Trophoblast cell (in vitro differentiated cells and primary cell): ENCODE measurements at places on chromosomes 2 and 18.

- DNase-seq, result no peak
Measured at GRCh38 chr18:23336101-23336500, 117.0 kb upstream of the RIOK3 start.

DNA sequence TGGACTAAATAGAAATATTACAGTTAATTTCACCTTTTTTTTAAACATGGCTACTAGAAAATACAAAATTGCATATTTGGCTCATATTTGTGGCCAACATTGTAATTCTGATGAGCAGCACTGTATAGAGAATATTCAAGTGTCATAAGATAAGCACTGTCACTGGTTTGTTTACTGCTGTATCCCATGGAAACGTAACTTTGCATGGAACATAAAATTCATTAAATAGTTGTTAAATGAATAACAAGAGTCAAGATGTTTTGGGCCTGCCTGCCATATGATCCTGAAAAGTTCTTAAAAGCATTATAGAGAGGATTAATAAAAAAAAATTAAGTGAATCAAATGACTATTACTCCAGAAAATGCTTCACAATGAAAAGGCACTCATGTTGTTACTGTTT lies 763.7 kb upstream of the CRIM1 start:
- no peak for DNase-seq

- DNase-seq, result no peak
Measured at GRCh38 chr2:22136446-22136845, 1012.7 kb downstream of the TDRD15 start.

DNA sequence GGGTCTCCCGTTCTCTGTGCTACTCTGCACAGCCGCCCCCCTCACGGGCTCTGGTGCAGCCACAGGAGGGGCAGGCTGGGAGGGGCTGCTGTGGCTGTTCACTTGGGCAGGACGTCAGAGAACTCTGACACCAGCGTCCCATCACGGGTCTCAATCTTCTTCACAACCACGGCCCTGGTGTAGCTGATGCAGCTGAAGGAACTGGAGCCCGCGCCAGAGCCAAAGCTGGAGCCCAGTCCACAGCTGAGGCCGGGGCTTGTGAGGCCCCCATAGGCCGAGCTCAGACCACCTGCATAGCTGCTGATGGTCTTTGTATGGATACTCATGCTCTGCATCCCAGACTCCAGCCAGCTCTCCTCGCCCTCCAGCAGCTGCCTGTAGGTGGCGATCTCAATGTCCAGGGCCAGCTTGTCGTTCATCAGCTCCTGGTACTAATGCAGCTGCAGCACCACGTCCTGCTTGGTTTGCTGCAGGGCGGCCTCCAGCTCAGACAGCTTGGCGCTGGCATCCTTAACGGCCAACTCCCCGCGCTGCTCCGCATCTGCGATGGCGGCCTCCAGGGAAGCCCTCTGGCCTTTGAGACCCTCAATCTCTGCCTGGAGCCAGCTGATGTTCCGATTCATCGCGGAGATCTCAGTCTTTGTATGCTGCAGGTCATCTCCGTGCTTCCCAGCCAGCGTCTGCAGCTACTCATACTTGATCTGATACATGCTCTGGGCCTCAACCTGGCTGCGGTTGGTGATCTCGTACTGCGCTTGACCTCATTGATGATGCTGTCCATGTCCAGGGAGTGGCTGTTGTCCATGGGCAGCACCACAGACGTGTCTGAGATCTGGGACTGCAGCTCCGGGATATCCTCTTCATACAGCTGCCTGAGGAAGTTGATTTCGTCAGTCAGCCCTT lies 7.4 kb upstream of the DUSP19 start:
- peak; percentile 73 for DNase-seq

DNA sequence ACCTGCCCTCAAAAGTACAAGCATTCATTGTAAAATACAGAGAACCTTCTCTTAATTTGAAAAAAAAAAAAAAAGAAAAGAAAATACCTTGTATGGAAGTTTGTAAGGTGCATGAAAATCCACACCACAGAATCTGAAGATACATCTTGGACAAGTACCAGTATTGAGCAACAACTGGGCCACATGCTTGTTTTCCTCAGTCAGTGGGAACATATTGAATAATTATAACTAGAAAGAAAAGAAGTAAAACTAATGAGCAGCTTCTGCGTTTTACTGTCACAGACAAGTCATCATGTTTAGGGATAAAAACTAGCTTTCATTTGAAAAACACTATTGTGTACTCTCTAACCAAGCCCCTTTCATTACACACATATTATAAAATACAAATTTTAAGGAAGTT lies 5.8 kb upstream of the PEX13 start:
- DNase-seq, result no peak

DNA sequence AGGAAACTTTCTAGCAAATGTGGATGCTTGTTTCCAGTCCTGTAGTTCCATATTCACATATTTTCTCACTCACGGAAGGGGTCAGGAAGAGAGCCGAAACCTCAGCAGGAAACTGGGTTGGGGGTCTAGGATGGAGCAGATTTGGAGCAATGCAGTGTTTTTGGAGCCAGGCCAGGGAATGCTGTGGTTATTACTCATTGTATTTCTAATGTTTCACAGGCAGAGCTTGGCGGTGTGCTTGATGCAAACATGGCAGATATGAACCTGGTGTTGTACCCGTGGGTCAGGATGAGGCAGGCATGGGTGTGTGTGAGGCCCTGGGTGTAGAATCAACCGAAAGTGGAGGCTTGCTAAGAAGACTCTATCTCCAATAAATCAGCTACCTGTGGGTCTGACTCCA lies 34.6 kb upstream of the ACKR3 start:
- no peak for DNase-seq

DNA sequence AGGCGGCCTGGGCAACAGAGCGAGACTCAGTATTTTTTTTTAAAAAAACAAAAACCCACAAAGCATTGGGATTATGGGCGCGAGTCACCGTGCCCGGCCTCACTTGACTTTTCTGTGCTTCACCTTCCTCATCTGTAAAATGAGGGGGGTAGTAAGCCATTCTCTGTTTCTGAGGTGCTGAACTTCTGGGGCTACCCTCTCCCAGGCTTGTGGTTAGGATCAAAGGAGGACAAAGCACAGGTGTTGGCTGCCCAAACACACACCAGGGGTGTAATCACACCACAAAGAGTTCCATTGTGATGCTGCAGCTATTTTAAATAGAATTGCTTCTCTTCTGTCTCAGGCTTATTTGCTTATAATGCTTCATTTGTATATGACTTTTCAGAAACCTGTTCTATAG lies 35.8 kb upstream of the INHBB start:
- DNase-seq, result no peak

- no peak for DNase-seq
Measured at GRCh38 chr2:33126552-33126951, 179.8 kb downstream of the LTBP1 start.

DNA sequence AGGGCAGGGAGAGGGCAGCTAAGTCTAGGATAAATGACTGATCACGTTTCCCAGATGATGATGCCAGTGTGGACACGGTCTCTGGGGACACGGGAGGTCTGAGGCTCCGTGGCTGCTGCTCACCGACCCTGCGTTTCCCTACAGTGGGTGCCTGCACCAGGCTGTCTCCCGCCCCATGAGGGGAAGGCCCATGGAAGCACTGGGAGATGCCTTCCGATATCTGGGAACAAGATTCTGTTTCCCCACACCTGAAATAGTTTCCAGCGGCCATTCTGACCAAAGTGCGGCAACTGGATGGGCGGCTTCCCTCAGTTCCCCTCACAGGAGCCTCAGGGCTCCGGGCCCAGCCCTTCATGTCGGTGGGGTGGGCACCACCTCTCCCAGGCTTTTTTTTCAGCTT lies 83.1 kb downstream of the EDAR start:
- no peak for DNase-seq

DNA sequence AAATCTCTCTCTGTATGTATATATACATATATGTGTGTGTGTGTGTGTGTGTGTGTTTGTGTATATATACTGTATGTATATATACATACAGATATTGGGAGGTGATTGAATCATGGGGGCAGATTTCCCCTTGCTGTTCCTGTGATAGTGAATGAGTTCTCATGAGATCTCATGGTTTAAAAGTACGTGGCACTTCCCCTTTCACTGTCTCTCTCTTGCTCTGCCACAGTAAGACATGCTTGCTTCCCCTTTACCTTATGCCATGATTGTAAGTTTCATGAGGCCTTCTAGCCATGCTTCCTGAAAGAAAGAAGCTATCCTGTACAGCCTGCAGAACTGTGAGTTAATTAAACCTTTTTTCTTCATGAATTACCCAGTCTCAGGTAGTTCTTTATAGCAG lies 18.8 kb upstream of the CCDC195 start:
- no peak for DNase-seq

DNA sequence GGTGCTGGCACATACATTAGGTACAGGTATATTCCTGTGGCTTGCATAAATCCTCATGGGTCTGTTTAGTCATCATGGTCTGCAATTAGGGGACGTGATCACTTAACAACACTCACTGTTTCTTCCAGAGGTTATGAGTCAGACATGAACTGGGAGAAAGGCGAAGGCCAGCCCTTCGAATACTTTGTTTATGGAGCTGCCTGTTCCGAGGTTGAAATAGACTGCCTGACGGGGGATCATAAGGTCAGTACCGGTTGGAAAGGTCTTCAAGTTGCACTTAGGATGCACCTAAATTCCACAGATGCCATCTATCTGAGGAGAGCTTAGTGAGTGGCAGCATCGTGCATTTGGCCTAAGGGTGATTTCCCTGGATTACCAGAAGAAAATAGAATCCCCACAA lies 76.9 kb downstream of the AOX1 start:
- peak; percentile 63 for DNase-seq

DNA sequence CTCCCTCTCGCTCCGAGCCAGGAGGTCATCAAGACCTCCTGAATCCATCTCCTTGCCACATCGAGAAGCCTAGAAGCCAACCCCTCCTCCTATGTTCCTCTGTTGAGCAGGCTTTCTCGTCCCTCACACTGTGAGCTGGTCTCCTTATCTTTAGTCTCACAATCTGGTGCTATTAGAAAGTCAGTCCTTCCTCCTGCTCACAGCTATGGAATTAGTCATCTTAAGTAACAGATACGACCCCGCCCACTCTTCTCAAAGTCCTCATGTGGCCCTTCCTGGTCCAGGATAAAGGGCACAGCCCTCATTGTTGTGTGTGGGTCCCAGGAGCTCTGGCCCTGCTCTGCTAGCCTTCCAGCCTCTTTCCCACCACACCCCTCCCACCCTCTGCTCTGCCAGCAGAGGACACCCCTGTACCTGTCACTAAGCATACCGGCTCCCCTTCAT lies 41.4 kb upstream of the TRIB2 start:
- peak; percentile 8 for DNase-seq

DNA sequence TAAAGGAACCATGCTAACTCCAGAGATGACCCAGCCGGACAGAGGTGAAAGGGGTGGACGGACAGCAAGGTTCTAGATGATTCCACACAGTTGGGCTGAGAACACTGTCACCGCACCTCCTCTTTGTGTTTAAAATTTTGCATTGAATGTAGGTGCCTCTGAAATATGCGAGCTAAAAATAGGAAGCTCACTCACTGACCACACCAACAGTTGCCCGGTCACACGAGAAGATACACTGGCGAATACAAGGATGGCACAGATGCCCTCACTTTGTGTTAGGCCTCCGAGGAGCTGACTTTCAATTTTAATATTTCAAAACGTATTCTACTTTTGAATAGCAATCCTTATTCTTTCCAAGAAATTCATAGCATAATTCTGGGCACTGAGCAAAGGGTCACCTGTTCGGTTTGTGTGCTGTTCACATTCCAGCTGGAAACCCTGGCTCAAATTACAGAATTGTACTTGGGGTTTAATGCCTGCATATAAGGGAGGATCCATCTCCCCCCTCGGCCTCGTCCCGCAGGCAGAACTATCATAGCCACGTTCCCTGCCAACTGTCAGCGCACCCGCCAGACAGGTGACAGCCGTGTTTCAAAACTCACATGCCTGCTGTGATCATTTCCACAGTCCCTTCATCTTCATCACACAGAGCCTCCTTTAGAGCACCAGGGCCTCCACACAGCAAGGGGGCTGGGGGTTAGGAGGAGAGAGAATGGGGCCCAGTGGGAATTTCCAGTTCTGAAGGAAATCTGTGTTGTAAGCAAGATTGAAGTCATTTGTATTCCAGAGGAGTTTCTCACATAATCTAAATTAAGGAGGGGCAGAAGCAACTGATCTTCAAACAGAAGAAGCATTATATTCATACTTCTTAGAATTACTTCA lies 48.2 kb downstream of the ADI1 start:
- DNase-seq, result no peak

DNA sequence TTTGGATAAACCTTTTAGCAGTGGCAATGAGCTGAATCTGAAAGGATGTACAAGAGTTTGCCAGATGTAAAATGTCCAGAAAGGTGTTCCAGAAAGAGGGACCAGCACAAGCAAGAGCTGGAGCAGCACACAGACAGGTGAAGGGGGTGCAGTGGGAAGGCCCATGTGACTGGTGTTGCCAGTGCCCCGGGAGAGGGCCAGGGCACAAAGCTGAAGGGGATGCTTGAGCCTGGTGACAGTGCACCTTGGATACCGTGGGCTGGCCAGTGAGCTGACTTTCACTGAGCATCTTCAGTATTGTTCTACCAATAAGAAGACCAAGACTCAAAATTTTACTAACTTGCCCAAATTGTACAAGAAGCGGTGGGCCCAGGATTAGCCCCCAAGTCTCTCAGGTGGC lies 132.3 kb upstream of the ALPP start:
- no peak for DNase-seq
